NT2/D1 (cell line): ENCODE measurements at places on chromosomes 13 and 19.

- DNase-seq = peak; percentile 82
Measured at GRCh38 chr19:12564016-12564664, 12.9 kb upstream of the ZNF564 start.

DNA sequence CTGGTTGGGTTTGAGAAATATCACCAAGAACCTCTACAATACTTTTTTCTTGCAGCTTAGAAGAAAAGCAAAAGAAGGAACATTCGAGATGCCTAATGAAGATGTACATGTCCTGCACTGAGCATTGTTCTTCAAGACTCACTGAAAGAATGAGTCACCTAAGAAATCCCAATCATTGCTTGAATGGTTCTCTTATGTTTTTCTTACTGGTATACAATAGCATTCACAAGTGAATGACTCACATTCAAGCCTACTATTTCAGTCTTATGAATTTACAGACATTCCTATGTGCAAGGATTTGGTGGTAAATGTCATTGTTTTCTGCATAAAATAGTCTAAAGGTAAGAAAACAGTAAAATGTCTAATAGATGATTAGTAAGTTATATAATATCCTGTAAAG is 594.6 kb downstream of the PCDH9 start:
- DNase-seq = no peak

- no peak for DNase-seq
Measured at GRCh38 chr19:45593520-45593919, 8.5 kb downstream of the GPR4 start.

GRCh38 chr13:110471156-110471832 is 90.2 kb downstream of the RAB20 start:
- no peak for DNase-seq

DNA sequence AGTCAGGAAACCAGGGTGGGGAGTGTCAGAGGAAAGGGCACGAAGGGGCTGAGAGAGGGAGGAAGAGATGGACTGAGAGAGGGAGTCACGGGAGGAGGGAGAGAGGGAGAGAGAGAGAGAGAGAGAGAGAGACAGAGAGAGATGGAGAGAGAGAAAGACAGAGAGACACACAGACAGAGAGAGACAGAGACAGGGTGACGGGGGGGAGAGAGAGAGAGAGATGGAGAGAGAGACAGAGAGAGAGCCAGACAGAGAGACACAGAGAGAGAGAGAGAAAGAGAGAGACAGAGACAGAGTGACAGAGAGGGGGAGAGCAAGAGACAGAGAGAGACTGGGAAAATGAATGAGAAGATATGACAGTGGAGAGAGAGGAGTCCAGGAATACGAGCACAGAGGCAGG is 494 bp upstream of the KLK14 start:
- no peak for DNase-seq
